Hindlimb muscle (tissue), 1 donor: ENCODE measurements at places on chromosomes 7 and 10. TPM values are rescaled to one million over a fixed set of nuclear protein-coding genes. Genes with fewer than 3 reads are reported as not detected.

The LMTK2 gene
- 8.3 TPM for polyA plus RNA-seq

The KCNH2 gene
- 29.3 TPM for polyA plus RNA-seq

DNA sequence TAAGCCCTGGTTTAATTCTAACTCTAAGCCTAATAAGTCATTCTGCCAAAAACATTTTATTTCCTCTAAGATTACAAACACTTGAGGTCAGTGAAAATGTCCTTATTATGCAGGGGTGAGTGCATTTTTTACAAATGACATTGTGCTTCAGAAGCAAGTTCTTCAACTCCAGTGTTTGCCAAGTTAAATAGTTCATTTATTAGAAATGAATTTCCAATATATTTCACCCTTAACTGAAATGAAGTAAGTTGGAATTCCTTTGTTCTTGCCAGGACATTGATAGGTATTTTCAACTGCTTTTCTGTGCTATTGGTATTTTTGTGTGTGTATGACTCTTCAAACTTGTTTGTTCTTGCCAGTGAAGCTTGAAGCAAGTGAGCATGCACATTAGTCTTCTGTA, 89.5 kb upstream of the CCDC6 start:
- no peak for DNase-seq

GRCh38 chr10:90458054-90458453, 399.8 kb downstream of the HTR7 start:
- DNase-seq = no peak

GRCh38 chr7:88346357-88346756, 39.7 kb upstream of the STEAP4 start:
- DNase-seq = no peak

- no peak for DNase-seq
Observed at GRCh38 chr7:19610194-19610943, 98.5 kb downstream of the POLR1F start.
